ENCODE measurements at places on chromosomes 6 and 20. TPM values are rescaled to one million over a fixed set of nuclear protein-coding genes. Genes with fewer than 3 reads are reported as not detected.
A peak's percentile ranks its signal among the peaks of the same experiment; 100 is the strongest.

- no peak for DNase-seq
Measured at GRCh38 chr20:41426086-41426830, 59.6 kb upstream of the EMILIN3 start.

Gene SLC24A3
- 6.9 TPM for total RNA-seq

Gene SLC22A1
- 0.65 TPM for total RNA-seq

DNA sequence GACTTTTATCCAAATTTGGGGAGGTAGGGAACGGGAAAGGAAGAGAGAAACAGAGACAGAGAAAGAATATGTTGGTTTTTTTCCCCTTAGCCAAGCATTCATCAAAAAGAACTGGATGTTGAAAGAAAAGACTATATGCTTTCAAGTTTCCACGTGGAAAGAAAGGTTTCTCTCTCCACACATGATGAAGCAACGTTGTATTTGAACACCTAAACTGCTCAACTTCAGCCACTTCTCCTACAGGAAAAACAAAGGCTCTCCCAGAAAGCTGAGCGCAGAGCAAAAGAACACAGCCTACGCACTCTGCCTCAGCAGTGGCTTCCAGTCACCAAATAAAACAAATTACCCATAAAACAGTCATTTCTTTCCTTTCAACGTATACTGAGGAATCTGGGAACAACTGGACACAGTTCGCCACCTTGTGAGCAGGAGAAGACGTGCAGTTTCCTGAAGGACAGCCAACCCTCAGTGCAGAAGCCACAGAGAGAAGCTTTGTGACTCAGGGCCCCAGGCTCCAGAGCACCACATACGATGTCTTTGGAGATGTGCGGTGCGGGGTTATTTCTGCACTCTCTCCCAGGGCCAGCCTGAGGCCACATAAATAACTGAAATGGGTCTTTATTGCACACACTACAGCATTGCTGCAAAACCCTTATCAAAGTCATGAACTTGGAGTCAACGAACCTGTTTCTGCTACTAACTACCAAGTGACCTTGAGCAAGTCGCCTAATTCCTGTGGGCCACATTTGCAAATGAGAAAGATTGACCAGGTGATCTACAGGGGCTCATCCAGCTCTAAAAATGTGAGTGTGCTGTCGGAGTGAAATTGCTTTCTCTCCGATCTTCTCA is 10.1 kb downstream of the IL17F start:
- no peak for DNase-seq

GRCh38 chr6:142810952-142811514 is 133.9 kb downstream of the HIVEP2 start:
- no peak for DNase-seq

Gene VNN1
- not detected for total RNA-seq

DNA sequence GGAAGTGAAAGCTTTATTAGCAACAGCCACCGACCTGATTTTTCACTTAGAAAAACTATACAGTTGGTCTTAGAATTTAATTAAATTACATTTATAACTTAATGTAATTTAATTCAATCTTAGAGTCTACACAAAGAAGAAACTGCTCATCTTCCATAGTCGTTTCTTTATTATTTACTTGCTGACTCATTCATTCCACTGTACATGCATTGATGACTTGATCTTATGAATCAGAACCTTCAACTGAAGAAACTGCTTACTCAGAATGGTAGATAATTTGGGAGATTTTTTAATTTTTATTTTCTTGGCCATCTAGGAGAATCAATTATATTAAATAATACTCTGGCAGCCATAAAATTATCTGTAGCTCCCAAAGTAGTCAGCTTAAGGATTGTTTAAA is 1021.6 kb upstream of the FLRT3 start:
- no peak for DNase-seq

DNA sequence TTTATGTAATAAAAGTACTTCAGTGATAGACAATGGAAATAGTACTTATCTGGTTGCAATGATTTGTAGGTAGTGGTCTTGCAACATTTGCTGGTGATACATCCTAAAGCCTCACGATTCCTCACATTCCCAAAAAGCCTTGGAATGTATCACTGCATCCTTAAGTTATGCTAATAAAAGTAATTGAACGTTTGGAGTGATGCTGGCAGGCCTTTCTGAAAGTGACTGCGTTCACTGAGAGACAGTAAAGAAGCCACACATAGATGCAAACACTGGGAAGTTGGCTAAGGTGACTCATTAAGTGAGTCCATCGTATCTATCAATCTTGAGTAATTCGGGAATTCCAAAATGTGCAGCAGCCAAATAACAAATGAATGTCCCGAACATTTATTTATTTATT is 444.1 kb upstream of the SOX4 start:
- DNase-seq: no peak

Gene WFDC10B
- not detected for total RNA-seq

DNA sequence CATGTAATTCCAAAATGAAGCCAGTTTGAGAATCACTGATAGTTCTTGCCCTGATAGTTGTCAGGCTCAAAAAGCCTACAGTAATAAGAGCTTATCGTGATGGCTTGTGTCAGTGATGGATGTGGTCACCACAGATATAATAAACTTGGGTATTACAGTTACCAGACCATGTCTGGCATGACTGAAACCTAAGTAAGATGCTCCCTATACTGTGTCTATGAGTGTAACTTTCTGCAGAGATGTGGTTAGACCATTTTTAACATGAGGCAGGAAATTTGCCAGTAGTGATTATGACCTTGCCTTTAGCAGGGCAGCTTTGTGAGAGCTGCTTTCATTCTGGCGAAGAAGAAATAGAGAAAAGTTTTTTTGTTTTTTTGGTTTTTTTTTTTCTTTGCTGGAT is 90.2 kb downstream of the ANKS1A start:
- no peak for DNase-seq

GRCh38 chr6:152637296-152638047 is at the start of gene SYNE1:
Gene SYNE1 (minus strand): TSS chr6:152637362. CDS start chr6:152628331, 9,031 bp downstream.
- DNase-seq: no peak

Gene CNR1
- total RNA-seq: 6.6 TPM

- no peak for DNase-seq
Measured at GRCh38 chr6:10771371-10771894, 23.8 kb downstream of the TMEM14B start.

DNA sequence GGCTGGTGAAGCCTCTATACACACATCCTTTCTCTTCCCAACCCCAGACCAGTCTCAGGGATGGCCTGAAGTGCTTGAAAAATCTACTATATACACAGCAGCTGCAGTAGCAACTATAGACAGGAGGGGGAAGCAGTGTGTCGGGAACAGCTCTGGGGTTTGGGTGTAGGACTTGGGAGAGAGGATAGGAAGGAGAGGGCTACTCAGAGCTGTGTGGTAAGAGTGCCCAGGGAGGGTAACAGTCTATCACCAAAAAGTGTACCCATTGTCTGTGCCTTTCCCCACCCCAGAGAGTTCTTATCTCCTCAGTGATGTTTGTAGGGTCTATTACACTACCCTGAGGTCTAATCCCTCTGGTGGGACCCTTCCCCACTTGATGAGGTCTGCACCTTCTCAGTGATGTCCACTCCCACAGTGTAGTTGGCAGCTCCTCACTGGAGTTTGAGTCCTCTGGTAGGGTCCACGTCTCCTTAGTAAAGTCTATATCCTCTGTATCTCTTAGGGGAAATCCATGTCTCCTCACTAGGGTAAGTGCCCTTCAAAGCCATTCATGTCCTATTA is 1.5 kb upstream of the GGT7 start:
- DNase-seq: peak; percentile 92
